Neural progenitor cell (in vitro differentiated cells): ENCODE measurements at places on chromosomes 3 and 15. TPM values are rescaled to one million over a fixed set of nuclear protein-coding genes. Genes with fewer than 3 reads are reported as not detected.

LSAMP gene
- 13.3 and 18.0 TPM in 2 replicates for total RNA-seq

HHLA2 gene
- not detected in 2 replicates for total RNA-seq

EBLN2 gene
- 11.6 and 15.3 TPM in 2 replicates for total RNA-seq

C2CD4A gene
- not detected in 2 replicates for total RNA-seq

PYDC2 gene
- not detected in 2 replicates for total RNA-seq

SLCO2A1 gene
- 0.07 and 0.09 TPM in 2 replicates for total RNA-seq

GPR15 gene
- total RNA-seq = not detected in 2 replicates

DNA sequence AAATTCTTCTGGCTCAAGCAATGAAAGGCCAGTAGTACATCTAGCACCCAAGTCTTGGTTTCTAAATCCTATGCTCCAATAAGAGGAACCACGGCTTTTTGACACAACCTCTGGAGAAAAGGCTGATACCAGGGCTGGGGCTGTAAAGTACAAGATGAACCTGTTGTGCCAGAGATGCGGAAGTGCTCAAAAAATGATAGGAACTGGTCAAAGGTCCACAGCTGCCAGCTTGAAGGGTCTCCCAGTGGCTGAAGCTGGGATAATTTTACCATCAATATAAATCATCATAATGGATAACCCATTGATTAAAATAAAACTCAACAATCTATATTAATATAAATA is 558 bp upstream of the NCEH1 start:
- H3K4me1 ChIP-seq = peaks cover 3% of the 10 kb centered on the region
- peak overlapping the region; percentile 78 for H3K4me3 ChIP-seq
- H3K36me3 ChIP-seq = no peaks in the 10 kb centered on the region

- no peaks in the 10 kb centered on the region for H3K27me3 ChIP-seq
- H3K27ac ChIP-seq = no peak overlapping the region
- no peaks in the 10 kb centered on the region for H3K36me3 ChIP-seq
- H3K4me3 ChIP-seq = no peak overlapping the region
These were observed 105.4 kb upstream of the TNIK start for GRCh38 chr3:171565481-171566058.

- DNase-seq = no peak
- no peak overlapping the region for H3K4me3 ChIP-seq
- H3K27ac ChIP-seq = no peak overlapping the region
- H3K4me1 ChIP-seq = peaks cover 6% of the 10 kb centered on the region
These were observed 68.4 kb downstream of the MINDY2 start for GRCh38 chr15:58839485-58839884.

DNA sequence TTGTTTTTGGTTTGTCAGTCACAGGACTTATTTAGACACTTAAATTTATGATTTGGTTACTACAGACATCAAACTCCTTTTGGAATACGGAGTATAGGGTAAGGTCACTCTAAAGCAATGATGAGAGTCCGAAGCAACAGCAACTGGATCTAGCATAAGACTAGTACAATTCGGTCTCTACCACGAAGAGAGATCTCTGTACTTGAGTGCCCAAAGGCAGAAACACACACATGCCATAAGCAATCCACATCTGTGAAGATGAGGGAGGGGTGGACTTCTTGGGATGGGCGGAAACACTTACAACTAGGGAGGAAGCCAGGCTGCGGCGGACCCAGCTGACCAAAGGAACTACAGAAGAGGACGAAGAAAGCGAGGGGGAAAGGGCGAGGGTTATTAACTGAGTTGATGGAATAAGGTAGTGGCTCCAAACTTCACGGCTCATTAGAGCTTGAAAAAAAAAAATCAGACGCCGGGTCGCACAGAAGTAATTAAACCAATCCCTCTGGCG is 595 bp downstream of the DPH6 start:
- H3K36me3 ChIP-seq = no peaks in the 10 kb centered on the region
- H3K4me3 ChIP-seq = peak overlapping the region; percentile 68
- no peaks in the 10 kb centered on the region for H3K27me3 ChIP-seq
- H3K4me1 ChIP-seq = peaks cover 42% of the 10 kb centered on the region

DNA sequence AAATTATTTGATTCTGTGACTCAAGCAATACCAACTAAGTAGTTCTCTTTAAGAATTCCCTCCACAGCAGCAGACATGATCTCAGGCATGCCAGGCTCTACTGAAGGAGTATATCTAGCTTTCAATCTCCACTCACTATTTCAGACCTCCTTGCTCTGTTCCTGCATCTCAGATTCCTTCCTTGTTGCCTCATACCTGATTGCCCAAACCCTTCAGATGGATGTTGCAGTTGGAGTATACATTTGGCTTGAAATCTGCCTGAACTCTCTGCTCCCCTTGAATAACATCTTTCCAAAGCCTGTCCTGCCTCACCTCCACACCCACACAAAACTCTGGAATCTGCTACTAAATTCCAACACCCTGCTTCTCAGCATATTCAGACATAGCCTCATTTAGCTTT is 19.8 kb upstream of the TM4SF4 start:
- H3K4me1 ChIP-seq = peaks cover 3% of the 10 kb centered on the region
- no peak overlapping the region for H3K27ac ChIP-seq

DNA sequence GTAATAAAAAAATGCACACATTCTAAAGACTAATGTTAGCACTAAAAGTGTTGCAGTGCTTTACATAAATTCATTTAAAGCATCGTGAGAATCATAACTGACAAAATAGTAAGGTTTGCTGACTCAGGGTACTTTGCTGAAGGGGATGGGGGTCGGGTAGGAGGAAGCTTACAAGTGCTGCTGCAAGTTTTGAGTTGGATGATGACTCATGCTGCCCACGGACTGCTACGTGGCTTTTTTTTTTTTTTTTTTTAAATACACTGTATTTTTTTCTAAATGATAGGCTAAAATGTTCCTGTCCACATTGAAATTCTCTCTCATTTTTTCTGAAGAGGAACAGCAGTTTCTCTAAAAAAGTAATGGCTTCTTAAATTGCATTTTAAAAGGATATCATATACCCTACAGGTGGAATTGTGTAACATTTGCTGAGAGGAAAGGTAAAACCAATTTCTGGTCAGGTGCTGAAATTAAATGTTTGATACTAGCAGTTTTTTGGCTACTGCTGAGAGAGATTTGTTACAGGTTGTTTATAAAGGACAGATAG is 2.2 kb downstream of the MAPK6 start:
- no peaks in the 10 kb centered on the region for H3K27me3 ChIP-seq
- no peaks in the 10 kb centered on the region for H3K36me3 ChIP-seq
- DNase-seq = peak; percentile 24
- no peak overlapping the region for H3K27ac ChIP-seq

GRCh38 chr15:60583946-60584345 is 105.0 kb upstream of the ICE2 start:
- H3K27me3 ChIP-seq = peaks cover 7% of the 10 kb centered on the region
- H3K36me3 ChIP-seq = no peaks in the 10 kb centered on the region
- no peak overlapping the region for H3K4me3 ChIP-seq

DNA sequence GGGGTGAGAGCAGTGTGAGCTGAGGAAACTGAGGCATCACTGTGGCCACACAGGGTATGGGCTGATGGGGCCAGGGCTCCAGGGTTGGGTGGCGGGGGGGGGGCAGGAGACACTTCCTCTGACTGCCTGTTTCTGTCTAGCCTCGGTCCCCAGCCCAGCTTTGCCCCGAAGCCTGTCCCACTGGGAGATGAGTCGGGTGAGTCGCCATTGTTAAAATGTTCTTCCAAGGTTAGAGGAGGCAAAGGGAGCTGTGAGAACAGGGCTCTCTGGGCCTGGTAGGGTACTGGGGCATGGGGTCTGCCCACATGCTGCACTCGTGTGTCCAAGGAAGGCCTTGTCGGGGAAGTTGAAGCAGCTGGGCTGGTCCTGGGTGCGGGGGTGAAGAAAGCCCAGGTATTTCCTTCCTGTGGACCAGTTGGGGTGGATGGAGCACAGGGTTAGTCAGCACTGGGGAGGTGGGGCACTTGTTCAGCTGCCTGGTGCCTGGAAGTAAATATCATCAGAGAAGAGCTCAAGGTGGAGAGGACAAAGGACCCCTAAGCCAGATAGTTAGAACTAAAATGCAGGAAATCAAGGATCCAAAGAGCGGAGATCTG is 8.3 kb upstream of the JMJD7 start:
- H3K27ac ChIP-seq = no peak overlapping the region
- no peak for DNase-seq

DNA sequence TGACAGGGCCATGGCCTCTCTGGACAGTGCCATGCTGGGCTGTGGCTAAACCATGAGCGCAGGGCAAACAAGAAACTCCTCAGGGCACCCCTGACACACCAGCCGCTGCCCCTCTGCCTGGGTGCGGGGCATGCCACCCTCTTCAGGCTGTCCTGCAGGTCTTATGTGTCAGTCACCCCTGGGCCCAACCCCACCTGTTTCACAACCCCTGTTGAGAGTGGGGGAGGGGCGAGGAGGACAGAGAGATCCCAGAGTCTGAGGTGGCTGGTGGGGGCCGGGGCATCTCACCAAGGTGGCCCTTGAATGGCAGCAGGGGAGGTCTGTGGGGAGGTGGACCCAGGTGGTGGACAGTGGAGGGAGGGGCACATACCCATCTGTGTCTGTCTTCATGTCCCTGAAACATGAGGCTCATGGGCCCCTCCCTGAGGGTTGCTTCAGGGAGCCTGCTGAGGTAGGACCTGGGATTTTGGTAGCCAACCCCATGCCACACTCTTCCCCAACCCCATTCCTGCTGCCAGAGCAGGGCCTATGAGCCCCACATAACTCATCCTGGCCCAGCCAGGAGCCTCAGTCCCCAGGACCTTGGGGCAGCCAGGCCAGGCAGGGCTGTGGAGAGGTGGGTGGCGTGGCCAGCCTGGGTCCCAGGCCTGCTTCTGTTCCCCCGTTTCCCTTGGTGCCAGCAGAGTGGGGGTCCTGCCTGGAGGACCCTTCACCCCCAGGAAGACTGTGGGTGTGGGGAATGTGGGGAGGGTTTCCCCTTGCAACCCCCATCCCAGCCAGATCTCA is 1.7 kb upstream of the STAB1 start:
- no peaks in the 10 kb centered on the region for H3K27me3 ChIP-seq
- H3K36me3 ChIP-seq = no peaks in the 10 kb centered on the region
- H3K27ac ChIP-seq = peak overlapping the region; percentile 46
- H3K4me3 ChIP-seq = no peak overlapping the region
- DNase-seq = no peak

DNA sequence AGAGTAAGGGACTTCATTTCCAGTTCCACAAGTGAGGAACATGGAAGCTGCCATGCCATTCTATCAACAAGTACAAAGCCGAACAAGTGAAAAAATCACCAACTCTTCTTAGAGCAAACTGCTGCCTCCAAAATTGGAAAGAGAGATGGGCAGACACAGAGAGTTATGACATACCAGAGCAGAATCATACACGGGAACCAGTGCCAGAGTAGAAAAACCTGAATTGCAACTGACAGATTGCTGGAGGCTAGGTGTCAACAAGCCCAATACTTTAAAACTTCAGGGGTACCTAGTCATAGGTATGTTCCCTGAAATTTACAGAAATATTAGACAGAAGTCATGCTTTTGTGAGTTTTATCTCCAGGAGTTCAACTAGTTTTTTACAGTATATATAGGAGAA is 62.0 kb downstream of the TTBK2 start:
- no peak for DNase-seq
- H3K4me1 ChIP-seq = no peaks in the 10 kb centered on the region

- DNase-seq = no peak
- H3K36me3 ChIP-seq = no peaks in the 10 kb centered on the region
- H3K4me3 ChIP-seq = no peak overlapping the region
- no peaks in the 10 kb centered on the region for H3K27me3 ChIP-seq
- no peak overlapping the region for H3K27ac ChIP-seq
- peaks cover 9% of the 10 kb centered on the region for H3K4me1 ChIP-seq
These were observed 2.0 kb downstream of the SLC22A13 start for GRCh38 chr3:38267662-38268061.

DNA sequence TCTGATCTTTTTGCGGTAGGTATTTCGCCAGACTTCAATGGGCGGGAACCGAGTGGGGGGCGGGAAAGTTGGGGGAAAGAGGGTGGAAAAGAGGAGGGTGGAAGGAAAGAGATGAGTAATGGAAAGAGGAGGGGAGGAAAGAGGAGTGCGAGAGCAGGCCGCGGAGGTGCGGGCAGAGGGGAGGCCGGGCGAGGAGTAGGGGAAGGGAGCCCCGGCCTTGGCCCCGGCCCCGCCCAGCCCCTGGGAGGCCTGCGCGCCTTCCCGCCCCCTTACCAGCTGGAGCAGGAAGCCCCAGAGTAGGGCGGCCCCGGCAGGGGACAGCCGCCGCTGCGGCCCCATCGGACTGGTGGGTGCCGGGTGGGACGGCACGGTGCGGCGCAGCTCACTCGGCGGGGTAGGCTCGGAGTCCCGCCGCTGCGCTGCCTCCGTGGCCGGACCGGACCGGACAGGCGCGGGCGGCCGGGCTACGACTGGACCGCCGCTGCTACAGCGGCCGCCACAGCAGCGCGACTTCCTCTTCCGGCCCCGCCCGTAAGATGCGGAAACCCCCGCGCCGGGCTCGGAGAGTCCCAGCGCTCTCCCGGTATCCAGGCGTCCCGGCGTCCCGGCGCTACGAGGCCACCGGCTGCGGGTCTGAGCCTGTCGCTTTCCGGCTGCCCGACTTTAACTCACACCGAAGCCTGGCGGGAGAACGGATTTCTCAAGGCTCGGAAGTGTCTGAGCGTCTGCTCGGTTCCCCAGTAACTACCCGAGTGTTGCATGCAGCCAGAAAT is at the start of gene SPPL2A:
Gene SPPL2A (minus strand): TSS at position 512 of the 773 bp plus-strand sequence. CDS start 173 bp downstream, at position 339.
- peak; percentile 88 for DNase-seq
- H3K27ac ChIP-seq = no peak within 1 kb of the TSS
- no peaks in the 10 kb centered on the region for H3K27me3 ChIP-seq
- peak within 1 kb of the TSS; percentile 88 for H3K4me3 ChIP-seq

DNA sequence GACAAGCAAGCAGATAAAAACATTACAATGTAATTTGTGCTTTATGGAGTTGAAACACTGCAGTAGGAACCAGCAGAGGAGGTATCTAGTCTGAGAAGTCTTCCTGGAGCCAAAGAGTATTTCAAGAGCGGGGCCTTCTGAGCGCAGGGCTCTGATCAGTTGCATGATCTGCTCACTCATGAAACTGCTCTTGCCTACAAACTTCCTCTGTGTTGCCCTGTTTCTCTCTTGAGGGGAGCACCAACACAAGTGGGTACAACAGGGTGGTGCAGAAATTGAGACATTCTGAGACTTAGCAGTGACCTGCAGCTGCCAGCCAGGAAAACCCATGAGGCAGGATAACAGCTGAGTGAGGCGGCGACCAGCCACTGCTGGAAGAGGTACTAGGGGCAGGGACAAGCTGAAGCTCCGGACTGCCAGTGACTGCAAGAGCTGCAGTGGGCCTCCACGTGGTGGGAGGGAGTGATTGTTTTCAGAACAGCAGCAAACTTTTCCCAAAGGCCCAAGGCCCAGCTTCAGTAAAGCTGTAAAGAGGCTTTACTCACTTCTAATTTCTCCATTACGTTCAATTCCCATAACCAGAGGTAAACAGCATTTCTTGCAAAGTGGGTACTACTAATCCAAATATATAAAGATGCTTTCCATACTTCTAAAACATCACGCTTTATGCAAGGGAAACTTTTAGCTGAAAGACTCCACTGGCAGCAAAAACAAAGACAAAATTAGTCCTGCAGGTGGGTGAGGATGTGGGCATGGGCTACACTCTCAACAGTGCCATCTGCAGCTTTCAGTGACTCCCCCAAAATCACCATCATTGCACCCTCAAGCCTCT is 69.0 kb upstream of the LPP start:
- peak; percentile 27 for DNase-seq
- H3K4me3 ChIP-seq = no peak overlapping the region
- no peak overlapping the region for H3K27ac ChIP-seq
- no peaks in the 10 kb centered on the region for H3K27me3 ChIP-seq
- H3K4me1 ChIP-seq = no peaks in the 10 kb centered on the region

GRCh38 chr3:89617706-89618105 is 510.3 kb downstream of the EPHA3 start:
- no peak overlapping the region for H3K27ac ChIP-seq
- H3K4me3 ChIP-seq = no peak overlapping the region
- no peaks in the 10 kb centered on the region for H3K27me3 ChIP-seq
- H3K4me1 ChIP-seq = no peaks in the 10 kb centered on the region
- no peaks in the 10 kb centered on the region for H3K36me3 ChIP-seq
